Articular chondrocyte of knee joint (primary cell): ENCODE measurements at places on chromosomes 13 and 19. TPM values are rescaled to one million over a fixed set of nuclear protein-coding genes. Genes with fewer than 3 reads are reported as not detected.

The PRKD2 gene
- 10.2 and 11.1 TPM in 2 replicates for total RNA-seq

The ZBTB32 gene
- not detected in 2 replicates for total RNA-seq

The DCT gene
- total RNA-seq = 0.13 and 0.54 TPM in 2 replicates

The ZNF180 gene
- 7.6 and 10.4 TPM in 2 replicates for total RNA-seq

The ZNF439 gene
- 11.9 and 17.4 TPM in 2 replicates for total RNA-seq

The TLE6 gene
- 2.7 and 2.8 TPM in 2 replicates for total RNA-seq

The ZNF534 gene
- 0.11 and 0.13 TPM in 2 replicates for total RNA-seq

The FGF22 gene
- total RNA-seq = not detected in 2 replicates

The CFAP97D2 gene
- not detected in 2 replicates for total RNA-seq

The ZNF540 gene
- total RNA-seq = 1.2 and 1.4 TPM in 2 replicates
